Stimulated activated CD4-positive, alpha-beta T cell treated with anti-CD3 and anti-CD28 coated beads, Interleukin-1b, Interleukin-23, amount 100 ng/mL, for 1 hour (primary cell): ENCODE measurements at places on chromosomes 11 and 22.

DNA sequence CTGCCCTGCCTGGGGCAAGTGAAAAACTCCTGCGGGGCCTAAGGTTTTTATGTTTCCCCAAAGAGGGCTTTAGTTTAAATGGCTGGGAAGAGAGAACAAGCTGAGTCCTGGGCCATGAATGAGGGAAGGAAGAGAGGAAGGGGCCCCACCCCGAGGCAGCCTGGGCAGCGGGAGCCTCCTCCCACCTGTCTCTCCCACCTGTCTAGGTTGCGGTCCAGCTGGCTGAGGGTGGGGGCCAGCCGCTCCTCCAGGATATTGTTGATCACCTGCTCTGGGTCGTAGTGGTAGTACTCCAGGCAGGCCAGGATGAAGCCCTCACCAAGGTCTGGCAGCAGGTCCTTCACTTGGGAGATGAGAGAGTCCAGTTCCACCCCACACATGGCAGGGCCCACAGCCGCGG, 34.6 kb downstream of the UQCR10 start:
- no peak for DNase-seq

DNA sequence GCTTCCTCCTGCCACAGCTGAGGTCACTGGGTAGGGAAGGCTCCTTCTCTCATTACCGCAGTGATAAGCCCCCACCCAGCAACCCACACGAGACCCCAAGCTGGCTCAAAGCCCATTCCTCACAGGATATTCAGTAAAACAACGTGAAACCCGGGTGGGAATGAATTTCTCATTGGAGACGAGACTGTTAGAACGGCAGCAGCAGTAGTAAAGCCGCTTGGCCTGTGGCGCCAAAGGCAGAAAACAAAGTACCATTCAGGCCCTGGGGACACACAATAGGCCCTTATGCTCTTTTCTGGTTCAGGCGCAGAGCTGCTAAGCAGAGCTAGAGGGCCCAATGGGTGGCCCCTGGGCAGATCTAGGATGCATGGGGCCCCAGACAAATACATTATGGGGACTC, 45.3 kb downstream of the PC start:
- DNase-seq = no peak

DNA sequence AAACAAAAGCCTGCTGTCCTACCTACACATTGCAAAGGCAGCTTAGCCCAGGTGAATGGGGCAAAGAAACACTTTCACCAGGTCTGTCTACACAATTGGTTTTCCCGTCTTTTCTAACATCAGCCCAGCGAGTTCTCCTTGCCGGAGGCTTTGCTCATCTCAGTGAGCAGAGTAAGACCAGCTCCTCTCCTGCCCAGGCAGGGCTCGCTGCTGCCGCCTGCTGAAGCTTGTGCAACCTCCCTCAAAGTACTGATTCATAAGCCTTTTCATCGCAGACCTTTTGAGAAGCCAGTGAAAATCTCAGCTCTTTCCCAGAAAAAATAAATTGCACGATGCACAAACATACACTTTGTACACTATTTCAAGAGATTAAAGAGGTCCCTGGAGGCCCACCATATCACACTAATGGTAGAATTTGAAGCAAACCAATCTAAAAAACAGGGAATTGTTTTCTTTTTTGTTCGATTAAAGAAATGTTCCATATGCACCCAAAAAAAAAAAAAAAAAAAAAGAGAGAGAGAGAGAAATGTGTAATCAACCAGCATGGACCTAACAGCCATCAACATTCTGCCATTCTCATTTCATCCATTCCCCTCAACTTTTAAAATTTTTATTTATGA, 328.1 kb upstream of the MPPED2 start:
- DNase-seq = no peak

DNA sequence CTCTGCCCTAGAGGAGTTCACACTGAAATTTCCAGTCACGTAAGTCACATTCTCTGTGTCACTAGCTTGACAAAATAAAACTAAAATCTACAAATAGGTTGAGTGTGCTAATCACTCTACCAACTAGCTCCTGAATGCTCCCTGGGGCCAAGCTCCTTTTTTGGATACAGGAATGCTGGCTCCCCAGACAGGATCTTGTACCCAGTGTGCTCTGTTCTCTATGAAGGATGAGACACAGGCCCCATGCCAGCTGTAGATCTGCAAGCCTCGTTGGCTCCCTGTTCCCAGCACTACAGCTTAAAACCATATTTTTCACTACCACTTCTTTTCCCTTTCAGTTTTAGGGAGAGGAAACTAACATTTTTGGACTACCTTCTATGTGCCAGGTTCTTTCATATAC, 3.7 kb upstream of the IPO7 start:
- DNase-seq = no peak

DNA sequence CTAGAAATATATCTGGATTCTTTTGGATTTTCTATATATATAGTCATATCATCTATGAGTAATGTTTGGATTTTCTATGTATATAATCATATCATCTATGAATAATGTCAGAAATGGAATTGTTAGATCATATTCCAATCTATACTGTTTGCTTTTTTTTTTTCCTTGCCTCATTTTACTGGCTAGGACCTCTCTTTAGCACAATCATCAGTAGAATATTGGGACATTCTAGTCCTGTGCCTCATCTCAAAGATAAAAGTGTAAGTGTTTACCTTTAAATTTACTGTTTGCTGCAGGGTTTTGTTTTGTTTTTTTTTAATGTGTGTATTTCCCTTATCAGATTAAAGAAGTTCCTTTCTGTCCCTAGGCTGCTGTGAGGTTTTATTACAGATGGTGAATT, 97.0 kb downstream of the C11orf65 start:
- no peak for DNase-seq

- no peak for DNase-seq
Observed at GRCh38 chr11:128341280-128342248, 245.8 kb downstream of the ETS1 start.

GRCh38 chr22:46240073-46240472, 10.0 kb downstream of the CDPF1 start:
- no peak for DNase-seq

DNA sequence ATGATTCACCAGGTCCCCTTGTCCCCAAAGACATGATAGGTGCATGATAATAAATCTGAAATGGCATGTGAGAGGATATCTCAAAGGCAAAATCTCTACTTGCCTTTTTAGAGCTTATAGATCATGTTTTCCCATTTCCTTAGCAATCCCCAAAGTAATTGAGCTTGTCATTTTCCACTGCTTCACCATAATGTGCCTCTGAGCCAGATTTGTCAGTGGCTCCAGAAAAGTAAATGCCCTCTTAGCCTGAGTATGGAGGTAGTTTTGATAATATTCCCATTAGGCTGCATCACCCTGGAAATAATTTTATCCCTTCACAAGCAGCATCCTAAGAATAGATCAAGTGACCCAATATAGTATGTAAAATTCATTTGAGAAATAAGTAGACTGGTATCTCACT, 36.7 kb upstream of the ADSL start:
- DNase-seq = no peak

DNA sequence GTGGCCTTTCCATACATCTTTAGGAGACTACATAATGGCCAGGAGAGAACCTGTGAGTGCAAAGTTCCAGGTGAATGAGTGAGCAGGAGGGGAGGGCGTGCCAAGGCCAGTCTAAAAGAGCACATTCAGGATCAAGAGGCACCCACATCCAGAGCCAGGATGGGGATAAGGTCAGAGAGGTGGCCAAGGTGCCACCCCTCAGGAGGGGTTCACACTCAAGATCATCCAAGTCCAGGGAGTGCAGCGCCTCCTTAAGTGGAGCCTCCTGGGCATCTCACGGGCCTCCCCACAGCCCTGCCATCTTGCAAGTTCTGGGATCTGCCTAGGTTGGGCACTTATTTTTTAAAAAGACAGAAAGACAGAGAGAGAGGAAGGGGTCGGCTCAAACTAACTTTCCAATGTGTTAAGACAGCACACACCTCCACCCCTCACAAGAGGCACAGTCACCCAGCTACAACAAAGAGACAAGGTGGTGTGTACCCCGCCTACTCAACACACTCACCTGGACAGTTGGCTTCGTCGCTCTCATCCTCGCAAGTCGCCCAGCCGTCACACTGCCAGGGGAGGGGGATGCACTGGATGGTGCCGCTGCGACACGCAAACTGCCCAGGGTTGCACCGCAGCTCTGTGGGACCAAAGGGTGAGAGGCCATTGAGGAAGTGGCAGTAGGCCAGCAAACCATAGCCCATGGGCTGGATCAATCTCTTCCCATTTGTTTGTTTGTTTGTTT, 33.2 kb downstream of the DGCR2 start:
- DNase-seq = no peak

GRCh38 chr11:59753650-59754493, 1.3 kb upstream of the STX3 start:
- peak; percentile 69 for DNase-seq

GRCh38 chr11:114799476-114799875, 121.1 kb downstream of the NXPE2 start:
- no peak for DNase-seq

GRCh38 chr11:76658651-76659650, 11.6 kb downstream of the LRRC32 start:
- no peak for DNase-seq

DNA sequence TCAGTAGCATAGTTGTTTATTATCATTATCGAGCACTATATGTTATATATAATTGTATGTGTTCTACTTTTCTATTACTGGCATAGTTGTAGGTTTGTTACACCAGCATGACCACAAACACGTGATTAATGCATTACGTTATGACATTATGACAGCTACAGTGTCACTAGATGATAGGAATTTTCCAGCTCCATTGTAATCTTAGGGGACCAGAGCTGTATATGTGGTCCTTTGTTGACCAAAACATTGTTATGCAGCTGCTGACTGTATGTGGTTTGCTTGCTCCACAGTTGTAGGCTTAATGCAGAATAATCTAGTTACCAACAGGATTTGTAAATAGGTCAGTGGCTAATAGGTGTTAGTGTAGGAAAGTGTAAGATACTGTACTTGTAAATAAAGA, 66.1 kb downstream of the HSD17B12 start:
- DNase-seq = no peak

- DNase-seq = no peak
Observed at GRCh38 chr11:65641297-65642013, 3.6 kb downstream of the SIPA1 start.

DNA sequence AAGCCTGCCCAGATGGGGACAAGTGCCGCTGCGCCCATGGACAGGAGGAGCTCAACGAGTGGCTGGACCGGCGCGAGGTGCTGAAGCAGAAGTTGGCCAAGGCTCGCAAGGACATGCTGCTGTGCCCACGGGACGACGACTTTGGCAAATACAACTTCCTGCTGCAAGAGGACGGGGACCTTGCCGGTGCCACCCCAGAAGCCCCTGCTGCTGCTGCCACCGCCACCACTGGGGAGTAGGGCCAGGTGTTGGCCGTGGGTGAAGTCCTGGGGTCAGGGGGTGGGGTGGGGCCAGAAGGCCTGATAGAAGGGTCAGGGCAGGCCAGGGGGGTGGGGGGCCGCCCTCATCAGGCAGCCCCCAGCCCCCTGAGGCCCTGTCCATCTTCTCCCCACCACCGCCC, 24.6 kb upstream of the TEF start:
- no peak for DNase-seq
